CD8-positive, alpha-beta memory T cell (primary cell): ENCODE measurements at places on chromosomes 2 and 18.

- no peak for DNase-seq
- no peaks in the 10 kb centered on the region for H3K27me3 ChIP-seq
- no peak overlapping the region for H3K4me3 ChIP-seq
- H3K36me3 ChIP-seq: no peaks in the 10 kb centered on the region
- H3K4me1 ChIP-seq: no peaks in the 10 kb centered on the region
- no peak overlapping the region for H3K27ac ChIP-seq
Measured at GRCh38 chr2:55856936-55857335, 66.6 kb downstream of the EFEMP1 start.

GRCh38 chr2:112018846-112019245 is 36.2 kb upstream of the TMEM87B start:
- no peaks in the 10 kb centered on the region for H3K27me3 ChIP-seq
- no peaks in the 10 kb centered on the region for H3K36me3 ChIP-seq
- H3K4me1 ChIP-seq: no peaks in the 10 kb centered on the region
- H3K4me3 ChIP-seq: no peak overlapping the region
- no peak for DNase-seq
- no peak overlapping the region for H3K27ac ChIP-seq

GRCh38 chr2:9099341-9099751 is 95.9 kb upstream of the MBOAT2 start:
- H3K27ac ChIP-seq: no peak overlapping the region
- no peaks in the 10 kb centered on the region for H3K4me1 ChIP-seq
- H3K4me3 ChIP-seq: no peak overlapping the region
- no peaks in the 10 kb centered on the region for H3K27me3 ChIP-seq
- DNase-seq: no peak

DNA sequence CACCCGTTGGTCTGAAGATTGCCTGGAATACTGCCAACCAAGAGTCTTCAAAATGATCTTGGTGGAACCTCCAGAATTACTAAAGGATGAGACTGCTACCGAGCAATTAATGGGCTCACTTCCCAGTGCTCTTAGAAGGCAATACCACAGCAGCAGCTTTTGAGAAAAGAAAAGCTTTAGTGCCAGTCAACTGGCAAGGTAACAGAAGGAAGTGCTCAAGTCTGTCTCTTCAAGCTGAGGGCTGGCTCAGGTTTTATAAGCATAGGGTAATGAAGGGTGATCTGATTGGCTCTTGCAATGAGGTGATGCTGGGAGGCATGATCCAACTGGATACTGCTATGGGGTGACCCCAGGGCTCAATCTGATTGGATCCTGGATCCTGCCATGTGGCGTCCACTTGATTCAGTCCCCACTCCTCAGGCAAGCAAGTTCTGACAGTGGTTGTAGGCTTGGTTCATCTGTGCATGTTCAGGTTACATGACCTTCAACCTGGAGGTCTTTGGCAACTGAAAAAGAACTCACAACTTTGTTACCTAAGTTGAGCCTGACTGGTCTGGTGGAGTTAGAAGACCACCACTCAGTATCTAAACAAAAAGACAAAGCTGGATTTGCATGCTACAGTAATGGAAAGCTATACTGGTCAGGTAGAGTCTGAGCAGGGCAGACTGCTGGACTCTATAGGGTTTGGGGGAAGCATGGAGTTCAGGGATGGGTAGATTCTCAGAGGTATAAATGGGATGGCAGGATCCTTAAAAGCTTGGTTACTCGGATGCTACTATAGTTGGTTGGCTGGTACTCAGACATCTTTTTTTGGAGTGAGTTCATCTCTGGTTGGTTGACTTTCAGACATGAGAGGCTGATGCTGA is 14.0 kb upstream of the RIF1 start:
- no peak overlapping the region for H3K27ac ChIP-seq
- H3K4me3 ChIP-seq: no peak overlapping the region
- no peak for DNase-seq
- no peaks in the 10 kb centered on the region for H3K36me3 ChIP-seq

GRCh38 chr18:25075783-25076182 is 276.2 kb downstream of the ZNF521 start:
- H3K4me3 ChIP-seq: no peak overlapping the region
- no peak overlapping the region for H3K27ac ChIP-seq
- H3K36me3 ChIP-seq: no peaks in the 10 kb centered on the region
- DNase-seq: no peak

- no peak for DNase-seq
- no peaks in the 10 kb centered on the region for H3K36me3 ChIP-seq
- no peaks in the 10 kb centered on the region for H3K27me3 ChIP-seq
- H3K27ac ChIP-seq: no peak overlapping the region
- H3K4me3 ChIP-seq: no peak overlapping the region
- no peaks in the 10 kb centered on the region for H3K4me1 ChIP-seq
Measured at GRCh38 chr18:44598514-44598913, 82.2 kb upstream of the SETBP1 start.

GRCh38 chr2:174076040-174076439 is 110.9 kb upstream of the SP3 start:
- H3K36me3 ChIP-seq: no peaks in the 10 kb centered on the region
- H3K4me1 ChIP-seq: no peaks in the 10 kb centered on the region
- no peaks in the 10 kb centered on the region for H3K27me3 ChIP-seq
- H3K27ac ChIP-seq: no peak overlapping the region

DNA sequence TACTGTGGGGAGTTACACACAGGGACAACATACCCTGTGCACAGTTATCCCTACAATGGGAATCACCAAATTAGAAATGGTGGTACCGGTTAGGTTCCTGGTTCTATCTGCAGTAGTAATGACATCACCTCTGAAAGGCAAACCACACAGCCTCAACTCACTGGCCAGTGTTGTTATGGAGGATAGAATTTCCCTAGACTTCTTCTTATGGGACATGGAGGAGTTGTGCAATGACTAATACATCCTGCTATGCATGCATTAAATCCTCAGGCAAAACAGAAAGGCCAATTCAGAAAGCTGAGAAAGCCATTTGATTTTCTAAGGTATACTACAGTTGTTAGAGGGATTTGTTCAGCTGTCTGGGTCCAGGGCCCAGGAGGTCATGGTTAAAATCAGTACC is 439.3 kb downstream of the TMX3 start:
- no peak overlapping the region for H3K27ac ChIP-seq
- no peak for DNase-seq
- H3K4me1 ChIP-seq: no peaks in the 10 kb centered on the region
- no peaks in the 10 kb centered on the region for H3K27me3 ChIP-seq

DNA sequence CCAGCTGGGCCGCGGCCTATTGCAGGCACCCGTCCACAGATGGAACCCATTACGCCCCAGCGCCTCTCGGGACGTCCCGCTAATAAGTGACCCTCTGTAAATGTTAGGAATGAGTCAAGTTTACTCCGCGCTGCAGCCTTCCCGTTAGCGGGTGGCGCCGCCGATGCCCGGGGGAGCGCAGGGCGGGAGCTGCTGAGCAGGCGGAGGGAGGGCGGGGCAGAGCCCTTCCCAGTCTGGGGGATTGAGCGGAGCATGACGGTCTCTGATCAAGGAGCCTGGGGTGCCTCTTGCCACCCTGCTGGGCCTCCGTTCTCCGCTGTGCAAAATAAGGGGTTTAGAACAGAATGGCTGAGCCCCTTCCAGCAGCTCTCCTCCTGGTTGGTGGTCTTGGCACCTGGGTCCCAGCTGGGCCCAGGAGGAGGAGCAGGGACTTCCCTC is 10.5 kb downstream of the CROCC2 start:
- DNase-seq: no peak
- H3K36me3 ChIP-seq: no peaks in the 10 kb centered on the region
- no peak overlapping the region for H3K27ac ChIP-seq
- no peaks in the 10 kb centered on the region for H3K27me3 ChIP-seq
- no peak overlapping the region for H3K4me3 ChIP-seq

DNA sequence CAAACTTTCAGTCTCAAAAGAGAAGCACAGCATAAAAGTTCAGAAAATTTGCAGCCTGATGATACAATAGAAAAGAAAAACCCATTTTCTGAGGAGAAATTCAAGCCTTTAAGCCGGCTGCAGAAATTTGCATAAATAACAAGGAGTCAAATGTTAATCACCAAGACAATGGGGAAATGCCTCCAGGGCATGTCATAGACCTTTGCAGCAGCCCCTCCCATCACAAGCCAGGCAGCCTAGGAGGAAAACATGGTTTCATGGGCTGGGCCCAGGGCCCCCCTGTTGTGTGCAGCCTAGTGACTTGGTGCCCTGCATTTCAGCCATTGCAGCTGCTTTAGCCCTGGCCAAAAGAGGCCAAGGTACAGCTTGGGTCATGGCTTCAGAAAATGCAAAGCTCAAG is 54.1 kb upstream of the CAVIN2 start:
- no peak overlapping the region for H3K27ac ChIP-seq
- H3K36me3 ChIP-seq: no peaks in the 10 kb centered on the region
- H3K27me3 ChIP-seq: no peaks in the 10 kb centered on the region
- no peaks in the 10 kb centered on the region for H3K4me1 ChIP-seq
- DNase-seq: no peak

- peak within 1 kb of the TSS; percentile 32 for H3K4me3 ChIP-seq
- H3K36me3 ChIP-seq: no peaks in the 10 kb centered on the region
- H3K4me1 ChIP-seq: peaks cover 5% of the 10 kb centered on the region
- peaks cover 7% of the 10 kb centered on the region for H3K27me3 ChIP-seq
- DNase-seq: no peak
- H3K27ac ChIP-seq: no peak within 1 kb of the TSS
Measured at GRCh38 chr2:100819370-100820272, at the start of gene NPAS2. Gene NPAS2 (plus strand): TSS chr2:100820139. CDS start chr2:100904755, 84,616 bp downstream.

GRCh38 chr2:104897515-104898184 is 43.7 kb downstream of the POU3F3 start:
- H3K4me1 ChIP-seq: no peaks in the 10 kb centered on the region
- no peak overlapping the region for H3K4me3 ChIP-seq
- DNase-seq: no peak
- no peak overlapping the region for H3K27ac ChIP-seq

DNA sequence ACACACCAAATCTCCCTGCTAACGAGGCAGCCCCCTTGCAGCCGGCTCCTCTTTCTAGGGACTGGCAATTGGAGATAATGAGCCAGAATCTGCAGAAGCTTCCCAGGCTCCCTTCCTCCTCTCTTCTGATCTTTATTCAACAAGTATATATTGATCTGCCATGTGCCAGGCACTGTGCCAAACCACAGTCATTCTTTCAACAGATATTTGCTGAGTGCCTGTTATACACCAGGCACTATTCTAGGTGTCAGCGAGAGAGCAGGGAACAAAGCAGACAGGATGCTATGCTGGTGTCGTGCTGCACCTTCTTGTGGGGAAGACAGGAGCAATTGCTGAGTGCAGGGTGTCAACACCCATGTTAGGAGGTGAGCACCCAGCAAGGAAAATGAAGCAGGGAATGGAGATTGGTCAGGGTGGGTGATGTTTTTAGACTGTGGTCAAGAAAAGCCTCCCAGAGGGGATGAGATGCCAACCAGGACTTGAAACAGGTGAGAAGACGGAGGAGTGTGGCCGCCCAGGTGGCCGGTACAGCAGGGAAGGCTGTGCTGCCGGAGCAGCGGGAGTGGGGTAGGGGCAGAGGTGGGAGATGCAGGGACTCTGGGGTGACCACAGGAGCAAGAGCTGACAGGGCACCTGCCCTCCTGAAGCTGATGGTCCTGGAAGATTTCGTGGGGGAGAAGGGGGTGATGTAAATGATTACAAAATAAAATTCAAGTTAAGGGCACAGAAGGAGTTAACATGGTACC is 307.6 kb upstream of the RAB12 start:
- H3K27ac ChIP-seq: no peak overlapping the region
- H3K4me1 ChIP-seq: no peaks in the 10 kb centered on the region
- no peaks in the 10 kb centered on the region for H3K36me3 ChIP-seq
- no peak for DNase-seq
- H3K27me3 ChIP-seq: no peaks in the 10 kb centered on the region

GRCh38 chr2:191082321-191082720 is 68.3 kb upstream of the STAT1 start:
- DNase-seq: no peak
- no peak overlapping the region for H3K27ac ChIP-seq
- no peaks in the 10 kb centered on the region for H3K36me3 ChIP-seq
- H3K4me1 ChIP-seq: peaks cover 8% of the 10 kb centered on the region

- no peak for DNase-seq
- H3K27ac ChIP-seq: no peak overlapping the region
- no peaks in the 10 kb centered on the region for H3K36me3 ChIP-seq
- no peaks in the 10 kb centered on the region for H3K4me1 ChIP-seq
Measured at GRCh38 chr2:165568361-165568760, 98.9 kb downstream of the CSRNP3 start.

GRCh38 chr18:23650968-23651927 is 11.5 kb downstream of the ANKRD29 start:
- no peak overlapping the region for H3K4me3 ChIP-seq
- no peaks in the 10 kb centered on the region for H3K27me3 ChIP-seq

GRCh38 chr2:240628507-240628807 is 3.2 kb downstream of the GPR35 start:
- H3K27ac ChIP-seq: no peak overlapping the region
- peaks cover 53% of the 10 kb centered on the region for H3K4me1 ChIP-seq
- H3K27me3 ChIP-seq: no peaks in the 10 kb centered on the region
- DNase-seq: no peak
- no peak overlapping the region for H3K4me3 ChIP-seq
- H3K36me3 ChIP-seq: no peaks in the 10 kb centered on the region

GRCh38 chr2:217808326-217808725 is 194.5 kb downstream of the TNS1 start:
- no peaks in the 10 kb centered on the region for H3K4me1 ChIP-seq
- no peak overlapping the region for H3K27ac ChIP-seq
- H3K36me3 ChIP-seq: no peaks in the 10 kb centered on the region
- no peak for DNase-seq
- no peaks in the 10 kb centered on the region for H3K27me3 ChIP-seq
- H3K4me3 ChIP-seq: no peak overlapping the region

GRCh38 chr2:54984476-54984875 is 65.8 kb downstream of the RTN4 start:
- peaks cover 5% of the 10 kb centered on the region for H3K36me3 ChIP-seq
- H3K4me1 ChIP-seq: peaks cover 14% of the 10 kb centered on the region
- H3K27ac ChIP-seq: no peak overlapping the region
- DNase-seq: no peak
- no peaks in the 10 kb centered on the region for H3K27me3 ChIP-seq

DNA sequence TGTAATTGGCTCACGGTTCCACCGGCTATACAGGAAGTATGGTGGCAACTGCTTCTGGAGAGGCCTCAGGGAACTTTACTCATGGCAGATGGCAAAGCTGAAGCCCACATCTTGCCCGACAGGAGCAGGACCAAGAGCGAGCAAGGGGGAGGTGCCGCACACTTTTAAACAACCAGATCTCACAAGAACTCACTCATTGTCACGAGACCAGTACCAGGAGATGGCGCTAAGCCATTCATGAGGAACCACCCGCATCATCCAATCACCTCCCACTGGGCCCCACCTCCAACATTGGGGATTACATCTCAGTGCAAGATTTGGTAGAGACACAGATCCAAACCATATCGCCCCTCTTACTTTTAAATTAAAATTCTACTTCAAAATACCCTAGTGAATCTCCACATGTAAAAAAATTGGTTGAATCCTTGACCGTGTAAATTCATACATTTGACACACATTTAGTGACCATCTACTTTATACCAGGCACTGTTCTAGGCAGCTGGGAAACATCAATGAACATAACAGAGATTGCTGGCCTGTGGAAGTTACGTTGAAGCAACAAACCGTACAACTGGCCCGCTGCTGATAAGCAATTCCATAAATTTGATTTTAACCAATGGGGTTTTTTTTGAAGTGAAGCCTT is 87.6 kb downstream of the ALPK2 start:
- no peak overlapping the region for H3K4me3 ChIP-seq
- peaks cover 16% of the 10 kb centered on the region for H3K4me1 ChIP-seq
- H3K36me3 ChIP-seq: no peaks in the 10 kb centered on the region
- H3K27me3 ChIP-seq: no peaks in the 10 kb centered on the region

- no peaks in the 10 kb centered on the region for H3K36me3 ChIP-seq
- H3K27ac ChIP-seq: no peak overlapping the region
- no peak for DNase-seq
- no peaks in the 10 kb centered on the region for H3K27me3 ChIP-seq
Measured at GRCh38 chr18:23761941-23762340, 72.7 kb downstream of the LAMA3 start.

- no peaks in the 10 kb centered on the region for H3K4me1 ChIP-seq
- H3K27me3 ChIP-seq: peaks cover 14% of the 10 kb centered on the region
- no peak overlapping the region for H3K4me3 ChIP-seq
Measured at GRCh38 chr2:85071096-85071495, 62.1 kb upstream of the TCF7L1 start.
